SJCRH30 (cell line): ENCODE measurements at places on chromosomes 7 and 10. TPM values are rescaled to one million over a fixed set of nuclear protein-coding genes. Genes with fewer than 3 reads are reported as not detected.
A peak's percentile ranks its signal among the peaks of the same experiment; 100 is the strongest.

- DNase-seq = peak; percentile 54
Observed at GRCh38 chr7:2631946-2632732, at the start of gene TTYH3. TSS of gene TTYH3 (plus strand) at chr7:2631986. CDS start at chr7:2632156, 170 bp downstream.

- DNase-seq = no peak
Observed at GRCh38 chr7:98265841-98266271, 13.8 kb upstream of the TECPR1 start.

Gene FXYD4
- total RNA-seq = not detected in 2 replicates

GRCh38 chr7:768881-769504, 41.9 kb upstream of the PRKAR1B start:
- DNase-seq = no peak

DNA sequence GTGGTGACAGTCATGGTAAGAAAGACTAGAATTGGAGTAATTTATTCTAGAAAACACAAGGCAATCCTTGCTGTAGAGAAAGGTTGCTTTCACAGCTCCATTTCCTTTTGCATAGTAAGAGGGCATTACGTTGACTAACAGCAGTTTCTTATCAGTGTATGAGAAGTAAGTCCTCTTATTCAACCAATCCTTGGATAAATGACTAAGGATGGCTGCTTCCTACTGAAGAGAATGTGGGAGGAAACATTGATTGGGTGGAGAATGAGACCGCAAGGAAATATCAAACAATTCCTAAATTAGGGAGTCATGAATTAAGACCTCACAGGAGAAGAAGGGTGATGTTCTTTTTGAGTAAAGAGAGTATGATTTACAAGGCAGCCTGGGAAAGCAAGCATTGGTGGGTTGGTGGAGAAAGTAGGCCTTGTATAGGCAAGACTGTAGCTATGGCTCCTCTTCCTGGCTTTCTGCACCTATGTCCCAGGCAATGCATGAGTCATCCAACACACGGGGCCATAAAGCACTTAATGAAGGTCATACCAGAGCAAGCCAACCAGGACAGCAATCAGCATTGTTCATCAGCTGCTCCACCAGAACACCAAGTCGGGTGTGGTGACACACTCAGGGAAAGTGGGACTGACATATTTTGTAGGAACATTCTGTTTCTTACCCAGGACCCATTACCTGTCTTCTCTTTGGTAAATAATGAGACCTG, 5.6 kb downstream of the MGAM start:
- no peak for DNase-seq

GRCh38 chr7:21941611-21942141, 4.0 kb downstream of the CDCA7L start:
- no peak for DNase-seq

DNA sequence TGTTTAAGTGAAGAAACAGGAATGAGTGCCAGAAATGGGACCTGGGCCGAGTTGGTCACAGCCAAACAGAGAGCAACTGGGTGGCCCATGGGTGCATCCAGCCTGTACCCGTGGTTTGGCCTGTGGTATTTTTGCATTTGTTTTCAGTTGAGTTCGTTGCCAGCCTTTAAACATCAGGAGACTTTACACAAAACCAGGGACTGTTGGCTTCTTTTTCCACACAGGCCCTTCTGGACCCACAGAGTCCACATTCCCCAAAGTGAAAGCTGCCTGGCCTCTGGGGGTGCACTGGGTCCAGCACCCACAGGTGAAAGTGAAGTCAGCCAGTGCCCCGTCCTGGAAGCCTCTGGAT, 54.1 kb upstream of the TNS3 start:
- no peak for DNase-seq

DNA sequence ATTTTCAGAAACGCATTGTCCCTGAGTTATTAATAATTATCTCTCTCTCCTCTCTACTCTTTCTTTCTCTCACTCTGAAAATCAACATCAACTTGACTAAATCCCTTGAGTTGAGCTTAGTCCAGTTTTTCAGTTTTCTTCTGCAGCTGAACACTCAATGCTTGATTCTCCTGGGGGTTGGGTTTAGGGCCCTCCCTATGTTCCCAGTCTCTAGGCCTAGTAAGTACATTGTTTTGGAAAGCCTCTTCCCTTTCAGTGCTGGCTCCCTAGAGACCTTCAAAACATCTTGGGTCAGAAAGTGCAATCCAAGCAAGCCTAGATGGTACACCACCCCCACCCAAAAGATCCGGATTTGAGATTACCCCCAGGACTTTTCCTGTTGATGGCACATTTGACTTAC, 488.5 kb downstream of the LRMDA start:
- DNase-seq = no peak
